ENCODE measurements at places on chromosomes 5 and 9.

- no peak for DNase-seq
Measured at GRCh38 chr5:71731015-71731414, 11.9 kb downstream of the CARTPT start.

- no peak for DNase-seq
Measured at GRCh38 chr5:102918986-102919610, 164.0 kb downstream of the PAM start.

- no peak for DNase-seq
Measured at GRCh38 chr5:67790390-67790789, 425.2 kb upstream of the PIK3R1 start.

DNA sequence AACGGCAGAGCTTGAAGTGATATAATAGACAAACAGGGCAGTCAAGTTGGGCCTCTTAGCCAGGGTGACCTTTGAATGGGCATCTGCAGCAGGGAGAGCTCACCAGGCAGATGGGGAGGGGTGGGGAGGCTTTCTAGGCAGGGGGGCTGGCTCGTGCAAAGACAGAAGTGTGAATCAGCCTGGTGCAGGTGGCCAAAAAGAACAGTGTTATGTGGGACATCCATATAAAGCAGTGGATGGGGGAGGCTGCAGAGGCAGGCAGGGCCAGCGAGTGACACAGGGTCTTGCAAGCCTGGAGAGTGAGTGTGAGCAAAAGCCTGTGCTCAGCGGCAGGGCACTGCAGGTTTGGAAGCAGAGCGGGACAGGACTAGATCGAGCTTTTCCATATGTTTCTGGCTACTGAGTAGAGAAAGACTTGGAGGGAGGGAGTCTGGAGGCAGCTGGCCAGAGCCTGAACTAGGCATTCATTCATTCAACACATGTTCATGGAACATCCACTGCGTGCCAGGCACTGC is 14.2 kb upstream of the TTLL11 start:
- DNase-seq: no peak

DNA sequence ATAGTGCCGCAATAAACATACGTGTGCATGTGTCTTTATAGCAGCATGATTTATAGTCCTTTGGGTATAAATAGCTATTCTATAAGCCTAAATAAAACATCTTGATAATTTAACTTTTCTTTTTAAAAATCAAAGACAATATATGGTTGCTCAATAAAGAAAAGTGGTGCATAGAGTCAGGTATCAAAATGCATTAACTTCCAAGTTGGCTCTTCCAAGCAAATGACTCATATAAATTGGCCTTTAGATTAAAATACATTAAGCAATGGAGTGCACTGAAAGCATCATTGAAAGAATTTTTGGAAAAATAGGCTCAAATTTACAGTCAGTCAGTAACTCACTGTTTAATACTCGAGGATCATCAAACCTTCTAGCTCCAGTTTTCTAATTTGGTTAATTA is 106.6 kb downstream of the PLCXD3 start:
- DNase-seq: no peak

DNA sequence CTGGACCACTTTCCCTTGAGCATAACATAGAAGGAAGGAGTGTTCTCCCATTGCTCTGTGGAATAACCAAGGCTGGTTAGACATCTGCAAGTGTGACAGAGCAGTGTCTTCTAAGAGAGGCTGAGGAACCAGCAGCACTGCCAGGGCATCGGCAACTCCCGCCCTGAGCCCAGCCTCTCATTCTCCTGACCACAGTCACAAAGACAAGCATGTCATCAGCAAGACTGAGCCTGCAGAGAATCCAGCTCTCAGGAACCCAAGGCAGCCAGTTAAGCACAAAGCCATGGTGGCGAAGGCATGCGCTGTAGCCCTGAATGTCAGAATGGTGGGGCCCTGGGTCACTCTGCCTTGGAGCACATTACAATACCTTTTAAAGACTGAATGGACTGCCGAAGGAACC is 253.9 kb downstream of the AGTPBP1 start:
- no peak for DNase-seq

- DNase-seq: no peak
Measured at GRCh38 chr5:160357861-160358411, 12.5 kb downstream of the C1QTNF2 start.

DNA sequence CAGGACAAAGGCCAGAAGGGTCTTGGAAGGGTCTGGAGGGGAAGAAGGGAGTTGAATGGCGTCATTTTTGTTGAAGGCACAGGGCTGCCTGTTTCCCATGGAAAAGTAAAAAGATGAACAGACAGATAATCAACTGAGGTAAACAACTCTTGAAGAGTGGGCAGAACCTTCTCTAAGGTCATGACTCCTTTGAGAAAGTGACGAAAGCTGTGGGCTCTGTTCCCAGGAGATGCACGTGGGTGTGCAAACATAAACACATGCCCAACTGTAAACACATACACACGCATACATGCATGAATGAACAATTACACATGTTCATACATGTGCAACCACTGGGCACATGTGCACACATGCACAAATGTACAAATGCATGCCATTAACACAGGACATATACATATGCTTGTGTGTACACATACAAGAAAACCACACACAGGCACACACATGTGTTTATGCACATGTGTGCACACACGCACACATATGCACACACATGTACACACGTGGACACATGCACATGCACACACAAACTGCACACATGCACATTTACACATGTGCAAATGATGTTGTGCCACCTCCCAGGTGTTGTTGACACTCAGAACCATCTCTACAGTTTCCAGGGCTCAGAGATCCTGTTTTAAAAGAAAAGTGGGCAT is 143.3 kb downstream of the GADD45G start:
- no peak for DNase-seq

DNA sequence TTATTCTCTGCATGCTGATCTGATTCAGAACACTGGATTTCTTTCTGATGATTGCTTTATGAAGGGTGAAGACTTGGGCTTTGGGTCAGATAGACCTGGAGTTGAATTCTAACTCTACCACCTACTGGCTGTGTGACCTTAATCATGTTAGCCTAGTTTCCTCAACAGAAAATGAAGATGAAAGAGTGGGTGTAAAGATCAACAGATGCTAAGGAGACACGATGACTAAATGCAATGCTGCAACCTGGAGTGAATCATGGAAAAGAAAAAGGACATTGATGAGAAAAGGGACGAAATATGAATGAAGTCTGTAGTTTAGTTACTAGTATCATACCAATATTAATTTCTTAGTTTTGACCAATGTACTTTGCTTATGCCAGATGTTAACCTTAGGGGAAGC is 27.8 kb upstream of the DENND1A start:
- no peak for DNase-seq

DNA sequence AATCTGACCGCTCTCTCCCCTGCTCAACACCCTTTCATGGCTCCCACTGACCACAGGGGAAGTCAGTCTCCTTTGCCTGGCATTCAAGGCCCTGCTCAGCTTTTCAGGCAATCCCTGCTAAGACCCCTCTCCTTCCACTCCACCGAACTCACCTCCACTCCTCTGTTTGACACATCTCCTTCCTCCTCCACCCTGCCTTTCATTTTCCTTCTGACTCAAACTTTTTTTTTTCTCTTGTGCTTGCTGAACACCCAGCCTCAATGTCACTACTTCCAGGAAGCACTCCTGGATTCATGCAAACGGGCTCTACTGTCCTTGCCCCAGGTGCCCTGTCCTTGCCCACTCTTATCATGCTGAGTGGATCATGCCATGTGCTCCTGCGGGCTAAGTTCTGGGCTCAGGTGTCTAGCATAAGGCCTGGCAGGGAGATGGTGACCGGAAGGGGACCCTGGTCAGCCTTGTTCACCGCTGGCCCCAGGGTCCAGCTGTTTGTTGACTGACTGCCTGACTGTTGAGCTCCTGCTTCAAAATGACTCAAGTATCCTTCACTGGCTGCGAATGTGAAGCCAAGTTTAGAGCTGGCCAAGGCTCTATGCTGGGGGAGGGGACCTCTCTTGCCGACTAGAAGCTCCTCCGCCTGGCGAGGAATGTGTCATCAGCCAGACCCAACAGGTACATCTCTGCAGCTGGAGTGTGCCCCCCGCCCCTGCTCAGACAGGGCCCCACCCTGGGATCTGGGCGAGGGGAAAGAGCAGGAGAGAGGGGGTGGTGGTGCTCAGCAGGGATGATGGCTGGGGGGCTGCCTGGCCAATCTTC is 6.2 kb downstream of the NR5A1 start:
- DNase-seq: no peak

DNA sequence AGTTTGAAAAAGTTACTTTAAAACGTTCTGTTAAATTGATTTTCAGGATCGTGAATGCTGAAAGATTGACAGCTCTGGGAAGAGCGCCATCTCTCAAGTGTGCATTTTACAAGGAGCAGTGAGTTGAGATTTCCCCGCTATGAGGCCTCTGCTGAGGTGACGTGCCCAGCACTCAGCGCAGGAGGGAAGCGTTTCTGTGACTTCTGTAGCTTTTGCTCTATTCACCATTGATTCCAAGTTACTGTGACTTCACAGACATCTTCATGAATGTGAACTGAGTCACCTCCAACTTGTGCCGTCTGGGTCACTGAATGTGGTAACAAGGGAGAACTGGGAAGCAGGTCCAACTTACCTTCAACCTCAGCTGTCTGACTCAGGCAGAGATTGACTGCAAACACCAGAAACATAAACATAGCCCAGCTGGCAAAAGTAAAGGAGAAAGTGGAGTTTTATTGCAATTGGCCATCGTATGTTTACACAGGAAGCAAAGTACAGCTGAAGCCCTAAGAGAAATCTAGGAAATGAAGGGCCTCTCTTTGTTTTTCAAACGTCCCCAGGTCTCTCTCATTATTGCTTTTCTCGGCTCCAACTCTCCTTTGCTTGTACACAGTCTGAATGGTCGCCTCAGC is 428.8 kb upstream of the CLINT1 start:
- DNase-seq: no peak

- no peak for DNase-seq
Measured at GRCh38 chr5:112975721-112976431, 722 bp upstream of the DCP2 start.

GRCh38 chr5:173354645-173355044 is 26.4 kb upstream of the STC2 start:
- DNase-seq: no peak

GRCh38 chr9:122036408-122036807 is 56.7 kb downstream of the TTLL11 start:
- DNase-seq: no peak

- DNase-seq: no peak
Measured at GRCh38 chr5:163623524-163623923, 118.1 kb downstream of the MAT2B start.

GRCh38 chr9:33129886-33130881 is 37.0 kb downstream of the B4GALT1 start:
- no peak for DNase-seq

DNA sequence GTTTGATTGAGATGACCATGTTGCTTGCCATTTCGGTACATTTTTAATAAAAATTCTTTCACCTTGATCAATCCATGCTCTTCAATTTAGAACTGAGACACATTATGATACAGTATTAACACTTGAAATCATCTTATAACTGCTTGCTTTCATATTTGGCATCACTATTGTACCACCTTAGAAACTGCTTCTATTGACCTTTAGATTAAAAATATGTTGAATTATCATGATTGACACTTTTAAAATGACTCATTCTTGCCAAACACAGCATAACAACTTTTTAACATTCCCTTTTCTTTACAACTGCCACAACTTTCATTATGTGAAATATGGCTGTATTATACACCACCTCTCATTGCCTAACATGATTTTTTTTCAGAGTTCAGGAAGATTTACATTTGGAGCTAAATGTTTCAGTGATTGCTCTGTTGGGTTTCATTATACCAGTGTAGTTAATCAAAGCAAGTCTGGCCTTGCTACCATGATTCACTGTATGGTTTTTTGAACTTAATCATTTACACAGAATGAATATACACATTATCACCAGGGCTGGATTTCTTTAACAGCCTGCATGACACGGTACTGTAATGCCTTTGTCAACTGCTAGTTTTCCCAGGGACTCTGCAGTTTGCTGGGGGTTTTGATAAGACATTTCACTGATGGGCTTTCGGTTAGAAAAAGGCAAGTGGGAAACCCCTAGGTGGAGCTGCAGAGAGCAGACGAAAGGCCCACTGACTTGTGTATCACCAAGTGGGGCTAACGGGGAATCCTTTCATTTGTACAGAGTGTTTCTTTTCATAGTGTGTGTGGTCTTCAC is 93.6 kb upstream of the TLE4 start:
- DNase-seq: no peak

DNA sequence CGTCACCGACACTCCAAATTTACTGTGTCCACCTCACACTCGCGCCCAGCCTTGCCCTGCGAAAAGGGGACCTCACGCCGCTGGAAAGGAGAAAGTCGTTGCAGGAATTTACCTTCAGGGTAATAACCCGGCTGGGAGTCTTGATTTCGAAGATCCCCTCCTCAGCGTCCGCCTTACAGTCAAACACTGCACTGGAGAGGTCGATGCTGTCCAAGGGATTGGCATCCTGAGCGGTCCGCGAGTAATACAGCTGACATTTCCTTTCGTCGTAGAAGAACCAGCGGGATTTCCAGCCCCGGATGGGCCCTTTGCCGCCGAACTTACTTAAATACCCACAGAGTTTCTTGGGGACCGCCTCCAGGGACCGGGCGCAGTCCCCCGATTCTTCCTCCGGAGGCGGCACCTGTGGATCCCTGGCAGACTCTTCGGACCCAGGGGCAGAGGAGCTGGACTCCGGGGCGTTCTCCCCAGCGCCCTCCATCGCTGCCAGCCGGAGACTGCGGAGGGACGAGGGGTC is 330 bp downstream of the TBC1D2 start:
- no peak for DNase-seq

GRCh38 chr9:77667151-77667550 is 19.0 kb upstream of the GNA14 start:
- DNase-seq: no peak

DNA sequence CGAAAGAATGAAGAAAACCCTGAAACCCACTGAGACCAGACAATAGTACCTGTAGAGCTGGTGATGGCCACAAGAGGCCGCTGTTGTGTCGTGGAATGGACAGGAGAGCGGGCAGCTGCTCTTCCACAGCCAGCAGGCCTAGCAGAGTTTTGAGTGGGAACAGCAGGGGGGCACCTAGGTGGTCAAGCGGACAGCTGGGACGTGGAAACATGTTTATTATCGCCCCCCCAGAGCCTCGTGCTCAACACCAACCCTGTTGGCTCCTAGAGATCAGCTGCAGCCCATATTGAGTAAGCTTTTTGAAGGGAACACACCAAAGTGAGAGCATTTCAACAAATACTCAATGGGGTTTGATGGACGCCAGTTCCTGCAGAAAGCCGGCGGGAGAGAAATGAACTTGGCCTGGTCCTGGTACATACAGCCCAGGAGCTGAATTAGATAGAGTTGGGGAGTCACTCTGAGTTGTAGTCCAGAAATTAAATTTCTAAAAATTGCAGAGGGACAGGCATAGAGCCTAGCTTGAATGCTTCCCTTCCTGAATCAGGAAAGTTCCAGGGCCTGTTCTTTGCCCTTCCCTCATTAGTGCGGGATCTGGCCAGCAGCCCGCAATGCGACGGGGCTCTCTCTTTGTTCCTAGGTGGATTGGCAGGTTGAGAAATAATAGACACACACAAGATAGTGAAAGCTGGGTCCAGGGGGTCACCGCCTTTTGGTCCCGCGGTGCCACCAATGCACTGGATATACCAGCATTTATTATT is 33.8 kb downstream of the MFAP3 start:
- DNase-seq: peak; percentile 82

- DNase-seq: no peak
Measured at GRCh38 chr5:92703976-92704375, 877.0 kb downstream of the NR2F1-AS1 start.

Data from activated CD4-positive, CD25-positive, alpha-beta regulatory T cell (primary cell).